Smooth muscle cell of bladder (primary cell): ENCODE measurements at places on chromosomes 4 and X. TPM values are rescaled to one million over a fixed set of nuclear protein-coding genes. Genes with fewer than 3 reads are reported as not detected.

The F8 gene
- 4.4 and 5.6 TPM in 2 replicates for total RNA-seq

The TECRL gene
- not detected in 2 replicates for total RNA-seq

The CLGN gene
- total RNA-seq: 5.8 and 7.5 TPM in 2 replicates

The FGD1 gene
- total RNA-seq: 2.0 and 3.0 TPM in 2 replicates
